Epithelial cell of umbilical artery (primary cell): ENCODE measurements at places on chromosomes 7 and 10. TPM values are rescaled to one million over a fixed set of nuclear protein-coding genes. Genes with fewer than 3 reads are reported as not detected.

TMEM184A gene
- 0.65 TPM in 1 of 2 replicates, not detected in the other for total RNA-seq

SNX10 gene
- total RNA-seq: 0.32 and 0.61 TPM in 2 replicates

SEMA3A gene
- total RNA-seq: 4.5 and 88.9 TPM in 2 replicates

NOS3 gene
- 13.3 and 26.4 TPM in 2 replicates for total RNA-seq

CPA1 gene
- not detected in 2 replicates for total RNA-seq

MDFIC gene
- total RNA-seq: 15.3 and 18.7 TPM in 2 replicates

MYO3A gene
- not detected in 2 replicates for total RNA-seq

ADARB2 gene
- total RNA-seq: 0.32 and 0.61 TPM in 2 replicates
